ENCODE measurements at places on chromosomes 3 and 15. TPM values are rescaled to one million over a fixed set of nuclear protein-coding genes. Genes with fewer than 3 reads are reported as not detected.
A peak's percentile ranks its signal among the peaks of the same experiment; 100 is the strongest.

The ARHGAP31 gene
- 0.68 TPM for polyA plus RNA-seq

The ZNF385D gene
- polyA plus RNA-seq, result not detected

The EFCAB12 gene
- polyA plus RNA-seq, result 0.81 TPM

The H1-8 gene
- polyA plus RNA-seq, result not detected

The CAMK2N2 gene
- polyA plus RNA-seq, result 0.71 TPM

The ACTRT3 gene
- polyA plus RNA-seq, result 3.3 TPM

The FRMD4B gene
- 0.47 TPM for polyA plus RNA-seq

The CCR9 gene
- polyA plus RNA-seq, result not detected

The CLRN1 gene
- polyA plus RNA-seq, result not detected

The IL20RB gene
- 1.1 TPM for polyA plus RNA-seq

The MUC20 gene
- polyA plus RNA-seq, result 0.87 TPM

The AMT gene
- polyA plus RNA-seq, result 0.70 TPM

The ZNF609 gene
- 18.3 TPM for polyA plus RNA-seq

The RLBP1 gene
- not detected for polyA plus RNA-seq

The CPEB1 gene
- polyA plus RNA-seq, result 2.7 TPM

The PTX3 gene
- polyA plus RNA-seq, result 0.55 TPM

GRCh38 chr3:189349772-189350171 is 178.0 kb downstream of the TPRG1 start:
- DNase-seq, result no peak

DNA sequence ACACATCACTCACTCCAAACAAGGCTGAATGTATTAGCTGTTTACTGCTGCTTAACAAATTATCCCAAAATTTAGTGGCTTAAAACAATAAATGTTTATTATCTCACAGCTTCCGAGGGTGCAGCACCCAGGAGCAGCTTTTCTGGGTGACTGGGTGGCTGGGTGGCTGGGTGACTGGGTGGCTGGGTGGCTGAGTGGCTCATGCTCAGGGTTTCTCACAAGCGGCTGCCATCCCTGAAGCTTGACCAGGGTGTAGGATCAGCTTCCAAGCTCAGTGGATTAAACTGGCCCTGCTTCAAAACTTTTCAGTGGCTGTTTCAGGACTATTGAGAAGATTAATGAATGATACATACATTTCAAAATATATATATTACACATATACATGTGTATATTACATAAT is 2.3 kb upstream of the CYP11A1 start:
- no peak for DNase-seq

GRCh38 chr3:82815417-82816058 is 1054.1 kb upstream of the GBE1 start:
- DNase-seq, result no peak

- DNase-seq, result no peak
Measured at GRCh38 chr15:69119683-69120395, 40.6 kb upstream of the GLCE start.

GRCh38 chr15:100663086-100663914 is 60.9 kb downstream of the ASB7 start:
- peak; percentile 48 for DNase-seq

DNA sequence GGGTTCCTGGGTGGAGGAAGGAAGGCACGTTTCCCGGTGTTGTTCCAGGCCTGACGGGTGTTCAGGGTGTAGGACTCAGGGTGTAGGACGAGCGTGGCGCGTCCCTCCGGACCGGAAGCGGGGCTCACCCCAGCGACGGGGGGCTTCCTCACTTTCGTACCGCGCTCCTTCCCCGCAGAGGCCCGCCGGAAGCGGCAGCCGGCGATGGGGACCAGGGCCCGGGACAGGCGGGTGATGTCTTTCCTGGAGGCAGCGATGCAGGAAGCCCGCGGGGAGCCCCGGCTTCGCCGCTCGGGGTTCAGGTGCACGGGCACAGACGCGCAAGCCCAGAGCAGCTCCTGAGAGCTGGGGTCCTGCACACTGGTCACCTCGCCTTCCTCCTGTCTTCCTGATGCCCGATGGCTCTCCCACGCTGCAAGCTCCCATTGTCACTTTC is 13.4 kb downstream of the FOXL2NB start:
- no peak for DNase-seq

DNA sequence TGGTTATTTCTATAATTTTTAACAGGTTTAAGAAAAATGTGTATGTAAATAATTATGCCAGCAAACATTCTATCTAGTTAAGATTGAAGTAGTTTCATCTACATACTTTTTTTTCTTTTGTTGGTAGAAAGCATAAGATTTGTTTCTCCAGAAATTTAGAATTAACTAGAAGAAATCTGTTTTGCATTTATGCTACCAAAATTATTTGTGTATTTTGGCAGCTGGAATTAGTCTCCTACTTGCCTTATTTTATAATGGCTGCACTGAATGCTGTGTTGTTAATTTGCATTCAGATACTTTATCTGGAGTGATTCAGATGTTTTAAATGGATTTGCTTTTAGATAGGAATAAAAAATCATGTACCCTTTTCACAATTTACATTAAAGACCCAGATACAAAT is 100.2 kb upstream of the NAALADL2 start:
- DNase-seq, result no peak

GRCh38 chr15:29554531-29554930 is 267.7 kb downstream of the TJP1 start:
- no peak for DNase-seq

- DNase-seq, result no peak
Measured at GRCh38 chr3:151345859-151346258, 16.5 kb upstream of the P2RY13 start.

- no peak for DNase-seq
Measured at GRCh38 chr15:37872661-37873060, 61.8 kb upstream of the TMCO5A start.

GRCh38 chr3:77326586-77326985 is 286.7 kb downstream of the ROBO2 start:
- DNase-seq, result no peak

DNA sequence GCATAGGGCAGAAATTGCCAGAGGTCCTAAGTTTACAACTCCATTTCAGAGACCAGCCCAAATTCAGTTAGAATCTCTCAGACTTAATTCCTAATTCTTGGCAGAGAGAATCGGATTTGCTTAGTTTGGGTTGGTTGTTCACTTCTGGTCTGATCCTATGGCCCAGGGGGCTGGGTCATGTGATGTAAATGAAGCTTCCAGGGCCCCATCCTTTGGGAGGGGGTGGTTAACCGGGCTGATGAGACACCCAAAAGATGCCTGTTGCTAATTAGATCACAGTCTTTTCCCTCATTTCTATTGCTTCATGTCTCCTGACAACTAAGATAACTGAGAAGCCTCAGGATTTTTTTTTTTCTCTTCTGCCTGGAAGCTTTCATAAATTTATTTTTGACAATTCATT is 11.1 kb upstream of the ZNF620 start:
- no peak for DNase-seq

- no peak for DNase-seq
Measured at GRCh38 chr3:32968166-32968919, 16.9 kb downstream of the CCR4 start.

DNA sequence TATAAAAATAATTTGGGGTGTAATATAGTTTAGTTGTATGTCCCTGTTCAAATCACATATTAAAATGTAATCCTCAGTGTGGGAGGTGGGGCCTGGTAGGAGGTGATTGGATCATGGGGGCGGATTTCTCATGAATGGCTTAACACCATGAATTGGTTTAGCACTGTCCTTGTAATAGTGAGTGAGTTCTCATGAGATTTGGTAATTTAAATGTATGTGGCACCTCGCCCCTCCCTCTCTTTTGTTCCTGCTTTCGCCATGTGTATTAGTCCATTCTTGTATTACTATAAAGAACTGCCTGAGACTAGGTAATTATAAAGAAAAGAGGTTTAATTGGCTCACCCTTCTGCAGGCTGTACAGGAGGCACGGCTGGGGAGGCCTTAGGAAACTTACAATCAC is 83.9 kb downstream of the ANXA2 start:
- no peak for DNase-seq

DNA sequence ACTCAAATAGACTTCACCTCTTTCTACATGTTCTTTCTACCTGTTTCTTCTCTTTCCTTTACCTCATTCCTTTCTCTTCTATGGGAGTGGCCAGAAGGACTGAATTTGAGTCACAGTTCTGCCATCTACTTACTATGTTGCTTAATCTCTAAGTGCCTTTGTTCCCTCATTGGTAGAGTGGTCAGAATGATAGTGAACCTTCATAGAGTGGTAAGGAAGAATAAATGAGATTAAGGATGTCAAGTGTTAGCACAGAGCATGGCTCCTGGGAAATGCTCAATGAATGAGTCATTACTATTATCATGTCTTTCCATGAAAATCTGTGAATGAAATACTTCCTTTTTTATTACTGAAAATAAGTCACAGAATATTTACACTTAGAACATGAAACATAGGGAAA is 17.5 kb downstream of the TMEM207 start:
- no peak for DNase-seq

DNA sequence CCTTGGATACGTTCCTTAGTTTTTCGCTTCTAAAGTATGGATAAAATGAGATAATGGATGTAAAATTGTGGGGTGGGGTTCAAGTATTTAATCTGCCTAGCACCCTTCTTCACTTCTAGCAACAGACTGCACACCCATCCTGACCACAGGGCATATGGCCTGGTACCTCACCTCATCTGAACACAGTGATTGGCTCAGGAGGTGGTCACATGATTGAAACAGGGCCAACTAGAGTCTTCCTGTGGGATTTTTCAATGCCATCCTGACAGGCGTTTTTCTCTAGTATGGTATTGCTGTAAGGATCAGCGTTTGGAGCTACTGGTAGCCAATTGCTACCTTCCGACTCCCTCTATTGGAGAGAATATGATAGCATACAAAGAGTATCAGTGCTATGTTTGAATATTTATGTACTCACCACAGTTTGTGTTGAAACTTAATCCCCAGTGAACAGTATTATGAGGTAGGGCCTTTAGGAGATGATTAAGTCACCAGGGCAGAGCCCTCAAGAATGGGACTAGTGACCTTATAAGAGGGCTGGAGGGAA is 172.2 kb downstream of the PPM1L start:
- no peak for DNase-seq

GRCh38 chr15:40846841-40847222 is 3.0 kb downstream of the SPINT1 start:
- DNase-seq, result no peak

GRCh38 chr3:194869482-194870169 is 183.9 kb downstream of the FAM43A start:
- DNase-seq, result peak; percentile 50

GRCh38 chr3:171791692-171792076 is 18.6 kb downstream of the PLD1 start:
- DNase-seq, result no peak

- no peak for DNase-seq
Measured at GRCh38 chr3:178714925-178715832, 178.9 kb downstream of the KCNMB2 start.

GRCh38 chr15:39124553-39125171 is 456.2 kb upstream of the THBS1 start:
- no peak for DNase-seq

- no peak for DNase-seq
Measured at GRCh38 chr3:77102951-77103769, 63.3 kb downstream of the ROBO2 start.

DNA sequence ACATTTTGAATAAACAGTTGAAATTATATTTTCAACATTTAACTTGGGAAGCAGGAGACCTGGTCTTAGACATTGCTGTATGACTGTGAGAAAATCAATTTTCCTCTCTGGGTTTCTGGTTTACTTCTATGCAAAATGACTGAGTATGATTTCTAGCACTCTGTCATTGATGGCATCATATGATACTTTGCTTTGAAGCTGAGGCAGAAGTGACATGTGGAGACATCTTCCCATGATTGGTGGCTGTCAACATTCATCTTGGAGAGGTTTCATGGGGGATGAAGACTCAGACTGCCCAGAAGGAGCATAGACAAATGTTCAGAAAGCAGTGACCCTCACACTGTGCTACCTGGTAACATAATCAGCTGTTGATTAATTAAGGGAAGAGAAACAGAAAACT is 477.9 kb downstream of the PDCD6IP start:
- no peak for DNase-seq

GRCh38 chr3:55518451-55518850 is 31.3 kb upstream of the WNT5A start:
- no peak for DNase-seq

DNA sequence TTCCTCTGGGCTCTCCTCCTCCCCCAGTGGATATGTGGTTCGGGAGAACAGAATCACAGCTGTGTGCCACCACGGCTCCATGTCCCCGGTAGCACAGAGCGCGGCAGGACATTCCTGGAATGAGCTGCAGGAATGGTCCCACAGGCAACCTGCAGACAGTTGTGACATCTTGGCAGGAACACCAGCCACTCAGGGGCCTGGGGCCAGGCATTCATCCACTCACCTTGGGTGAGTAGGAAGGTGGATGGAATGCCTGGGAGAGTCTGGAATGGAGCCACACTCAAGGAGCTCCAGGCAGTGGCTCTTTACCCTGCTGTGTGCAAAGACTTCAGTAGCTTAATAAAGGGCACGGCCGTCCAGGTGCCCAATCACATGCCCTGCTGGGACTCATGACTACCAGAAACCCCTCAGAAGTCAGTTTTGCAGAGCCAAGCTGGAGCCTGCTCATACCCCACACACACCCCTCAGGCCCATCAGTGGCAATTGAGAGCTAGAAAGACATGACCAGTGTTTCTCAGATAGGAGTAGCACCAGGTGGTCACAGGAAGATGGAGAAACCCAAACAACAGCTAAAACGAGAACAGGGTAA is 117.3 kb upstream of the PRR20G start:
- no peak for DNase-seq

- no peak for DNase-seq
Measured at GRCh38 chr15:85003593-85004312, 22.1 kb downstream of the PDE8A start.

DNA sequence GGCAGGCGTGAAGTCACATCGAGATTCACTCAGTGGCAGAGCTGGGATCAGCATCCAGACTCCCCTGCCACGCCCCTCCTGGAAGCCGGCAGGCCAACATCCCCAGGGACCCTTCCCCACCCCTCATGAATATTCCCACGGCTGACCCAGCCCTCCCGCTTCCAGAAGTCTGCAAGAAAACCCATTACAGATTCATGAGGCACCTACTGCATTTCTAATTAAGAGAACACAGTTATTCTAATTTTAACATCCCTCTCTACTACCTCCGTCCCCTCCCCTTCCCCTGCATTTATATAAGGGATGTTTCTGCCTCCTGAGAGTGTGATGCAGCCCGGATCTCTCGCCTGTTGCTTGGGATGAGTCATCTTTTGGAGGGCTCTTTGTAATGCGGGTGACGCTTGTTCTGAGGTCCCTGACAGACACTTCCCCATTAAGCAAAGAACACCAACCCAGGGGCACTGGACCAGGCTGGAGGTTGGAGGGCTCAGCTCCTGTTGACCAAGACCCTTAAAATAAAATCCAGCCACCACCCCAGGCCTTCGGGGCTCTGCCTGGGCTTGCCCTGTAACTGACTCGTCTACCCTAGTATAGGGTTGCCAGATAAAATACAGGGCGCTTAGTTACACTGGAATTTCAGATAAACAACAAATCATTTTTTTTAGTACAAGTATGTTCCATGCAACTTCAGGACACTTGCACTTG is 118.7 kb downstream of the NUP210 start:
- DNase-seq, result peak; percentile 64
